ENCODE measurements at places on chromosomes 16 and 17.

- DNase-seq, result no peak
Observed at GRCh38 chr16:15746332-15746731, 96.3 kb downstream of the NDE1 start.

DNA sequence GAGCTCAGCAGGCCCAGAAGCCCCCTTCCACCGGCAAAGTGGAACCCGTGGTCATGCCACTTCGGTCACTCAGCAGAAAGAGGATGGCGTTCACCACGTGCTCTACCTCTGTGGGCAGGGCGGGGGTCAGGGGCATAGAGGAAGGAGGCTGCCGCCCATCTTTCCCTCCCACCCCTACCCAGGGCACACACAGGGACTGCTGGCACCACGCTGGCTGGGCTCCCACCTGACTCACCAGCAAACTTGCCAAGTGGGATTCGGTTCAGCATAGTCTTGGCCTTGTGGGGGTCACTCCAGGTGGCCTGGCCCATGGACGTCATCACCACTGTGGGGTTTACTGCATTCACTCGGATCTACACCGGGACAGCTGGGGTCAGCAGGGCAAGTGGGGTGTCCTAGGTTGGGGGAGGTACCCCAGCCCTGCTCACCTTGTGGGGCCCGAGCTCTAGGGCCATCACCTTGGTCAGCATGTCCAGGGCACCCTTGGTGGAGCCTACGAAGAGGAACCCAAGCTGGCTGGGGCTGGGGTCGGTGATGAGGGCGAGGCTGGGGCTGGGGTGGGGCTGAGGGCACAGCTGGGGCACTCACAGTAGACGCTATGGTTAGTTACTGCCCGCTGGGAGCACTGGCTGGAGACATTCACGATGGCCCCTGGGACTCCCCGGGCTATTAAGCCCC, 1.4 kb downstream of the DCXR start:
- DNase-seq, result no peak

DNA sequence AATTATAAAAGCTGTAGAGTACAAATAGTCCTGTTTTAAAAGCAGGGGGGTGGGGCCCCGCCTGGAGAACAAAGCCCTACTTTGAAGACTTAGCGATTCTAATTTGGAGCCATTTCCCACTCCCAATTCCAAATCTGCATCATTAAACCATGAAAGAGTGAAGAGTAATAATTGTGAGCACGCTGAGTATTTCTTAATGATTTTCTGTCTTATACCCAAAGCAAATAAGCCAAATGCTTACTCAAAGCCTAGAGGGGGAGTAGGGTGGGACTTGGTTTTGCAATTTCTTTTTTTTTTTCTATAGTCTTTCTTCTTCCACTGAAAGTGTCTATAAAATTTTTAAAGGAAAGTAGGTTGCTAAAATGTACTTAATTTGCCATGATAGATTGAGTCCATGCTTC, 470.1 kb downstream of the TOX3 start:
- no peak for DNase-seq

DNA sequence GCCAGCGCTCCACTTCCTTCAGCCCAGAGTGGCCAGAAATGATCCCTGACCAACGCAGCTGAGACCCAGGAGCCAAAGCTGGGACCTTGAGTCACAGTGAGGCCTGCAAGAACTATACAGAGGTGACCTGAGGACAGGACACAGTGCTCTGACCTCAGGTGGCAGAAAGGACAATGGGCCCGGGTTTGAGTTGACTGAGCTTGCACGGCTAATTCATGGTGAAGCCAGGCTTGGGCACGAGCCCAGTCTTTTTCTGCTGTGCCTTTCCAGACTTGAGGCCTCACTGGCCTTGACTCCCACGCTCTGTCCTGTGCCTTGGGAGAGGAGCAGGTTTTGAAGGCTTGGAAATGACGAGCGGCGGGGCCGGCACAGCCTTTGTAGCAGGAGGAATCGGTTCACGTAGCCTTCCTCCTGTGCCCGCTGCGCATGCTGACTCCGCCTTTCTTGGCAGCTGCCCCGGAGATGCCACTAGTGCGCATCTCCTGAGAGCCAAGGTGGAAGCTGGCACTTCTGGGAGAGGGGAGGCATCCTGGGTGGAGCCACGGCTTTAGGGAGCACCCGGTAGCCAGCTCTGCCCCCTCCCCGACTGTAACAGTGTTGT, 34.9 kb downstream of the NDEL1 start:
- no peak for DNase-seq

GRCh38 chr17:83032781-83033180, 46.6 kb upstream of the METRNL start:
- no peak for DNase-seq

GRCh38 chr17:72476134-72476533, 355.3 kb downstream of the SOX9 start:
- no peak for DNase-seq

All from endothelial cell (in vitro differentiated cells).